Activated gamma-delta T cell treated with anti-CD3 and anti-CD28 coated beads, Interleukin-2, amount 50 U/mL, for 16 hours (primary cell): ENCODE measurements at places on chromosomes 5 and 9.

DNA sequence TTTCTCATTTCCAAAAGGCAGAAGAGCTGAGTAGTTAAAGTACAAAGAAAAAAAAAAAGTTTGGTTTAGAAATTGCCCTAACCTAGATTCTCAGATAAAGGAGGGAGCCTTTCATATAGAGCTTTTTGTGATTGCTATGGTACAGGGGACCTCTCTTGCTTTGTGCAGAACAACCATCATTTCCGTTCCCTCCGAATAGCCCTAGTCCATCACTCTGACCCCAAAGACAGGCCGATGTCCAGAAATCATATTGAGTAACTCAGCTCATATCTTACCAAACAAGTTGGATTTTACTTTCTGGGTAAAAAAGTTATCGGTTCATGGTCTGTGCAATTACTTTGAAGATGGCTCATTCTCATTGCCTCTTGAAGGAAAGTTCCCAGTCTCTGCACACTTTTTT is 36.7 kb upstream of the COL15A1 start:
- no peak for DNase-seq

DNA sequence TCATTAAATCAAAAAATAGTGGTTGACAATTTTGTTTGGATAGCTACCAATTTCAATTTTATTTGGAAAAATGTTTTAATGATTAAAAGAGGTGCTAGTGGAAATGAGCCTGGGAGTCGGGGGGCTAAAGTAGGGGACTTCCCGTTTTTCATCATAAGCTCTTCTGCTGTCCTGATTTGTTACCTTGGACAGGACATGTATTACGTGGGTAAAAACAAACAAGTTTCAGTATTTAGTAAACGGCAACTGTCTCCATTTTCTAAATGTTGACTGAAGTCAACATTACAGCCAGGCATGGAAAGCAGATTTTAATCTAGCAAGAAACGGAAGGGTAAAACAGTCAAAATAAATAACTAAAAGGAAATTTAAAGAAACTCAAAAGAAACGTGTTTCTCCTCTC is 212.3 kb upstream of the GRAMD2B start:
- no peak for DNase-seq

- DNase-seq = no peak
Measured at GRCh38 chr5:124921694-124922093, 175.3 kb upstream of the ZNF608 start.

- DNase-seq = no peak
Measured at GRCh38 chr5:93990504-93991070, 249.2 kb upstream of the POU5F2 start.

- peak; percentile 9 for DNase-seq
Measured at GRCh38 chr5:135426102-135427082, 20.8 kb downstream of the DCANP1 start.
